ENCODE measurements at places on chromosomes 3 and 15.

- DNase-seq: peak; percentile 54
Observed at GRCh38 chr3:148379763-148380382, 317.8 kb upstream of the AGTR1 start.

DNA sequence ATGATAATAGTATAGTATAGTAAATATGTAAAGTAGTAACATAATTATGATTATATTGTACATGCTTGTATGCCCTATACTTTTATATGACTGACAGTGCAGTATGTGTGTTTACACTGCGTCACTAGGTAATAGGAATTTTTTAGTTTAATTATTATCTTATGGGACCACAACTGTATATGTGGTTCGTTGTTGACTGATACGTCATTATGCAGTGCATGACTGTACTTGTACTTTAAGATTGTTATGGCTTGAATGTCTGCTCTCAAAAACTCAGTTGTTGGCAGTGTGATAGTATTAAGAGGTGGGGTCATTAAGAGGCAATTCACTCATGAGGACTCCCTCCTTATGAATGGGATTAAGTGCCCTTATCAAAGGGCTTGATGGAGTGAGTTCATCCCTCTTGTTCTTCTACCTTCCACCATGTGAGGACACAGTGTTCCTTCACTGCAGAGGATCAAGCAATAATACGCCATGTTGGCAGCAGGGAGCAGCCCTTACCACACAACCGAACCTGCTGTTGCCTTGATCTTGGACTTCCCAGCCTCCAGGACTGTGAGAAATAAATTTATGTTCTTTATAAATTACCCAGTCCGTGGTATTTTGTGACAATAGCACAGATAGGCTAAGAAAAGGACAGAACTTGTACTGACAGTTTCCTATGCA lies 152.2 kb downstream of the NEK11 start:
- no peak for DNase-seq

DNA sequence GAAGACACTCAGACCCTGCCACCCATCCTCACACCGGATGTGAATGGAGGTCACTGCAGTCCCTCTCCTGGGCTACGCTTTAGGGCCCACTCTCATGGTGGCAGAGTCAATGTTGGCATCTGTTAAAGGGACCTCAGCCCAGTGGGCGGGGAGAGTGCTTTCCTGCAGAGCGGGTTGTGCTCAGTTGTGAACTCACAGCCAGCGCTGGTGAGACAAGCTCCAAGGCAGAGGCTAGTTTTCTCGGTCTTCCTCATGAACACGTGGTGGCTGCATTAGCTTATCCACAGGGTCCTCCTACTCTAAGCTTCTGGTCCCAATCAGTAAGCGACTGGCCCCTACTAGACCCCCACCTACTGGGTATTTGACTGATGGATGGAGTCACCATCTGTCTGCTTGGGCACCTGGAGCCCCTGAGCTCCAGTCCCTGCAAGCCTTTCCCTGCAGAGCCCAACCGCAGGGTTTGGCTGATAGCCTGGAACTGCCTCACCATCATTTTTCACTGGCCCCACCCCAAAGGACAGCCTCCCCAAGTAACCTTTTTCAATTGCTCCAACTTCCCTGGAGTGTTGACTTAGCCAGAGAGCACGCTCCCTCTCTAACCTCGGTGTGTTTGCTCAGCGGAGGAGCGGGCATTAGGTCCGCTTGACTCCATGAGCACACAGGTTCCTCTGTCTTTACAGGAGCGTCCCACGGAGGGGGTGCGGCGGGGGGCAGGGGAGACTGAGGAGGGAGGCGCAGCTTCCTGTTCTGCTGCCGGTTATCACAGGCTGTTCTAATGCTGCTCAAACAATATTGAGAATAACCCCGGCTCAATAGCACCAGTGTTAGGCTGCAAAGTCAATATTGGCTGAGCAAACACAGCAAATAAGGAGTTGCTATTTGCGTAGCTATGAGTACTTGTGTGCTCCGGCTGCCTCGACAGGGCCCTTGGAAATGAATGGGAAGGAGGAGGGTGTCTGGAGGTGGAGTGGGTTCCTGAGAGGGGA lies 141.7 kb downstream of the RPLP1 start:
- no peak for DNase-seq

DNA sequence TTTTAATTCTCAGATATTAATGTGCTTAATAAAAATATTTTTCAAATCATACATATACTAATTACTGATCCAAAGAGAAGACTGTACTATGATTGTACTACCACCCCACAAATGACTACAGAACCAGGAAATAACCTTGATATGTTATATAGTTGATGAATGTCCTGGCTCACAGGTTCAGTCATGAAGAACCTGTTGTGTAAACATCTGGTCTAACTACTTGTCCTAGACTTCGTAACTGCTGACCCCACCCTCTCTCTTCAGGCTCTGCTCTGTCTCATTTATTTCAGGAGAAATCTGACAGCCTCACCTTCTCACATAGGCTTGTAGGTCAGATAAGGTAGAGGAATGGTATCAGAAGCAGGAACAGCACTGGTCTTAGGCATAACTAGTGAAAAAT lies 14.7 kb upstream of the CSTA start:
- DNase-seq: no peak

GRCh38 chr3:68666429-68667136 lies 265.8 kb downstream of the TAFA4 start:
- DNase-seq: no peak

DNA sequence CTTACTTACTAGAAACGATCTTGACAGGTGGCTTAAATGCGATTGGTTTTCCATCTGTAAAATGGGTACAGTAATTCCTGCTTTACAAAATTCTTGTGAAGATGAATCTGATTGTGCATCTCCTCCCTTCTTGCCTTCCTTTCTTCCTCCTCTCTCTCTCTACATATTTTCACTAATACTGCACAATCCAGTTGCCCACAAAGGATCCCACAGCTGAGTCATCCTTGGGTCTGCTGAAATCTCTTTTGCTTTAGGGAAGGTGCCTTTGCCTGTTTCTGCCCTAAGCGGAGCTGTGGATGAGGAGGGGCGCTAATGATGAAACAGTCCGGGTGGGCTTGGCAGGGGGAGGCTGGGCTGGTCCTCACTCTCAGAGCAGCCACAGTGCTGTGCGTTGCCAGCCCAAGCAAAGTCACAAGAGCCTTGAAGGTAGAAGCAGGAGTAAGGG lies 46.1 kb downstream of the AMOTL2 start:
- DNase-seq: peak; percentile 91
